NCI-H526 (cell line): ENCODE measurements at places on chromosomes 16 and 17.

DNA sequence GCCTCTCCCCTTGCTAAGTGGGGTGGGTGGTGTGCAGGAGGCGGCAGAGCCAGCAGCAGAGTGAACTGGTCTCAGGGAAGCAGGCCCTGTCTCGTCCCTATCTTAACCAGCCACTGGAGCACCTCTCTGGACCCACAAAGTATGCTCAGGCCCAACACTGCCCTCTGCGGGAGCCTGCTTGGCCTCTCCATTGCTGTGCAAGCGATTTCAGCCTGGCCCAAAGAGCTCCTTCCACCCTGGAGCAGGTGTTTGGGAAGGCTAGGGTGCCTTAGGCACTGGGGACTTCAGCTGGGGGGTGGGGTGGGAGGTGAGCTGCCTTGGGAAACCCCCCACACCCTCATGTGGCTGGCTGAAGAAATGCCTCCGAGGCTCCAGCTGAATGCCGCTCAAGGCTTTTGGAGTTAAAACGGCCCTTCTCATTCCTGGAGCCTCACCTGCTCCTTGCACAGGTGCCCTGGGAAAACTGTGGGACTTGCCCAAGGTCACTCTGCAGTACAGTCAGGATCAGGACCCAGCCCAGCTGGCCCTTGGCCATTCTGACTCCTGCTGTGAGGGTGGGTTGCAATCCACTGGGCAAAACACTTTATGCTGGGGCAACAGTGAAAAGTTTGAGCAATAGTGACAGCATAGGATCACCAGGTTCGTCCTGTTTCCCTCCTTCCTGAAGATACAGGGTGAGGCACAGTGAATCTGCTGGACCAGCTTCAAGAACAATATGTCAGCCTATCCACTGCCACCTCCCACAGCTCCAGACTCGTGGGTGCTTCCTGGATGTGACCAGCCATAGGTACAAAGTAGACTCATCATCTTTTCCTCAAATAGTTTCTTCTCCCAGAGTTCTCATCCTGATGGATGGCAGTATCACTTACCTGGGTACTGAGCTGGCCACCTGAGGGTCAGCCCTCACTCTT, 5.9 kb upstream of the UBE2O start:
- DNase-seq: peak; percentile 86

- DNase-seq: no peak
These were observed at the start of gene UNC45B for GRCh38 chr17:35147375-35147905. Gene UNC45B (plus strand): TSS chr17:35147817. CDS start chr17:35148264, 447 bp downstream.

DNA sequence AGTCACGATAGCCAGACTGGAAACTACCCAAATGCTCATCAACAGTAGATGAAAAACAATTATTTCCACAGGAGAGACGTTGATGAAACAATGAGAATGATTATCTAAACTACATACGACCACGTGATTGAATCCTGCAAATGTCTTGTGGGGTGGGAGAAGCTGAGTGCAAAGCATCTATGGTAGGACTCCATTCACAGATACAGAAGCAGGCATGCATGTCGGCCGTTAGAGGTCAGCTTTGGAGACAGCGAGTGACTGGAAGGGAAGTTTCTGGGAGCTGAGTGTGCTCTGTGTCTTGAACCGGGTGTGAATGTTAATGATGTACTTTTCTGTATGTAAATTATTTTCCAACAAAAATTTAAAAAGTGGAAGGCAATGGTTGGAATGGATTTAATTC, 71.5 kb upstream of the DNAJA2 start:
- peak; percentile 1 for DNase-seq

GRCh38 chr16:24819462-24820040, 26.2 kb upstream of the SLC5A11 start:
- DNase-seq: no peak

GRCh38 chr16:59044616-59045015, 310.5 kb upstream of the GOT2 start:
- no peak for DNase-seq

GRCh38 chr17:9953492-9953891, 48.4 kb upstream of the RCVRN start:
- DNase-seq: no peak

DNA sequence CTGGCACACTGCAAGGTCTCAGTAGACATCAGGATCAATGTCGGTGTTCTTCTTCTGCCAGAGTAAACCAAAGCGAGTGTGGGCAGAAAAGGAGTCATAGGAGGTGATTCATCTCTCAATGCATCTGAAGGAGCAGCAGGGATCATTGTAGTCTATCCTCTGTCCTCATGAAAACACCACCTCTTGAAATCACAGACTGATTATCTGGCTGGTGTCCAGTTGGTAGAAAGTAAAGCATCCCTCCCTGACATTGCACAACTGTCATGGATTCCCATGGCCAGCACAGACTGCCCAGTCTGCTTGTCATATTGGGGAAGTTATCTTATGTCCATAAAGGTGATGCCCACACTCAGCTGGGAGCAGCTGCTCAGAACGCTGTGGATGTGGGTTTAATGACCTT, 74.1 kb downstream of the ABCC12 start:
- no peak for DNase-seq
